Stimulated activated CD4-positive, alpha-beta T cell treated with anti-CD3 and anti-CD28 coated beads, Interleukin-2, amount 100 ng/mL, for 48 hours (primary cell): ENCODE measurements at places on chromosomes 13 and 19.

DNA sequence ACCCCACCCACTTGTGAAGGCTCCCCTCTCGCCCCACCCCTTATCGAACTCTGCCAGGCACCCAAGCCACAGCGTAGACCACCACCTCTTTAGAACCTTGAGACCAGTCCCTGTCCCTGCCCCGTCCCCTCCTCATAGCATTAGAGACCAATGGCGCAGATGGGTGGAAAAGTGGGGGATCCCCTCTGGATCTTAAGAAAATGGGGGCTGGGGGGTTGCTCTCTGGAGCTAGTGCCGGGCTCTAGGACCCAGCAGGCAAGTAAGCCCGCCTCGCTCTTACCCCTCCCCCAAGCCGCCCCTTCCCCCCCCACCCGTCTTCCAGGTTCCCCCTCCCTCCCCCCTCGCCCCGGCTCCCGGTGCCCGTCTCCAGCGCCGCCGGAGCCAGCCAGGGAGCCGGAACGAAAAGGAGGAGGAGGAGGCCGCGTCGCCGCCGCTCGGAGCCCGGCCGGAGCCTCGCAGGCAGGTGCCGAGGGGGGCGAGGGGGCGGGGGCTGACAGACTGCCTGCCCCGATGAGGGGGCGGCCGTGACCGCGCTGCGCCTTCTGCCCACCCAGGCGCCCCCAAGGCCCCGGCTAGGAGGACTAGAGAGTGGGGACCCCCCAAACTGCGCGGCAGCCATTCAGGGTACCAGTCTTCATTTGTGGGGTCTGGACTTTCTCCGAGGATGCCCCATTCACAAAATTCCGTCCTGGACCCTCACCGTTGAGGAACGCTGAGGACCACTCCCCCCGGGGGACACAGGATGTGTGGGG lies at the start of gene SPRED3:
Gene SPRED3, plus strand, starts transcription at position 349 of the 752 bp plus-strand sequence. CDS start 1,606 bp downstream, outside the sequence.
- no peak for DNase-seq

DNA sequence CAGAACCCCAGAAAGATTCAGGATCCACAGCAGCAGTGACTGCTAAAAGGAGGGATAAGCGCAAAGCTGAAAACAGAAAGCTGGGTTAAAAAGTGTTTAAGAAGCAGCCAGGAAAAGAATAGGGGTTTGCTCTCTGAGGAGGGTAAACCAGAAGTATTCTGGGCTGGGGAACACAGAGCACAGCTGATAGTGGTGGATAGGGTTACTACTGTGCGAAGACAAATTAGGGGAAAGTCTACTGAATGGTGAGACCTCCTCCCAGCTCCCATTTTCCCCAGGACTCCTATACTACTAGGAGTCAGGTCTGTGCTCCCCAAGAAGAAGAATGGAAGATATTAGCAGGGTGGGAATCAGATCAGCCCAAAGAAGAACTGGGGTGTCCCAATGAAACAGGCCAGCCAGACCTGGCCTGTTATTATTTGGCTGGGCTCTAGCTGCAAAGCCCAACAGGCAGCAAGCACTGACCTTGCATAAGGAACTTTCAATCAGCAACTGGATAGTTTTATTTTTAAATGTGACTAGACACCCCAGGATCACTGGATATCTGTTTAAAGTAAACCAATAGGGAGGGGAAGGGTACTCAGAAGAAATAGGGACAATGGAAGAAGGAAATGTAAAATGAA lies 43.5 kb upstream of the SERTM1 start:
- DNase-seq, result no peak

DNA sequence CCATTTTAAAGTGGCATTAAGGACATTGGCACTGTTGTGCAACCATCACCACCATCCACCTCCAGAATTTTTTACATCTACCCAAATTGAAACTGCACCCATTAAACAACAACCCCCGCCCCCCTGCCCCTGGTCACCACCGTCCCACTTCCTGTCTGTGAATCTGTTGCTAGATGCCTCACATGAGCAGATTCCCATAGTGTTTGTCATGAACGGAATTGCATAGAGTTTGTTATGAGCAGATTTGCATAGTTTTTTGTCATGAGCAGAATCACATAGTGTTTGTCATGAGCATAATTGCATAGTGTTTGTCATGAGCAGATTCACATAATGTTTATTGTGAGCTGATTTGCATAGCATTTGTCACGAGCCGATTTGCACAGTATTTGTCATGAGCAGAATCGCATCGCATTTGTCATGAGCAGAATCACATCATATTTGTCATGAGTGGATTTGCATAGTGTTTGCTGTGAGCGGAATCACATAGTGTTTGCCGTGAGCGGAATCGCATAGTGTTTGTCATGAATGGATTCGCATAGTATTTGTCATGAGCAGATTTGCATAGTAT lies 54.0 kb upstream of the GTF3A start:
- no peak for DNase-seq

- DNase-seq, result no peak
These were observed 119.2 kb downstream of the KLF5 start for GRCh38 chr13:73177916-73178565.

- no peak for DNase-seq
These were observed 5.9 kb downstream of the STARD13 start for GRCh38 chr13:33279414-33280278.

DNA sequence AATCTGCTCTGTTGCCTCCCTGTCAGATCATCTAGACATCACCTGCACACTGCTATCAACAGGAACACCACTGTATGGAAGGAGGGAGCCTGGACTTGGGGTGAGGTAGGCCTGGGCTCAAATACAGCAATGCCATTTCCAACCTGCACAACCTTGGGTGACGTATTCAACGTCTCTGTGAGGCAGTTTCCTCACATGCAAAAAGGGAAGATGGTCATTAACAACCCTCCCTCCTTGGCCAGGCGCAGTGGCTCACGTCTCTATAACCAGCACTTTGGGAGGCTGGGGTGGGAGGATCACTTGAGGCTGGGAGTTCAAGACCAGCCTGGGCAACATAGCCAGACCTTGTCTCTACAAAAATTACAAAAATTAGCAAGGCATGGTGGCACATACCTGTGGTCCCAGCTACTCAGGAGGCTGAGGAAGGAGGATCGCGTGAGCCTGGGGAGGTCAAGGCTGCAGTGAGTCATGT lies 13.1 kb downstream of the XRCC1 start:
- DNase-seq, result no peak

- DNase-seq, result no peak
These were observed 122.6 kb upstream of the FNDC3A start for GRCh38 chr13:48852911-48853727.

GRCh38 chr19:35403116-35403760 lies 32.4 kb downstream of the GPR42 start:
- DNase-seq, result no peak

- no peak for DNase-seq
These were observed 149.2 kb downstream of the MYCBP2 start for GRCh38 chr13:77177646-77178045.

DNA sequence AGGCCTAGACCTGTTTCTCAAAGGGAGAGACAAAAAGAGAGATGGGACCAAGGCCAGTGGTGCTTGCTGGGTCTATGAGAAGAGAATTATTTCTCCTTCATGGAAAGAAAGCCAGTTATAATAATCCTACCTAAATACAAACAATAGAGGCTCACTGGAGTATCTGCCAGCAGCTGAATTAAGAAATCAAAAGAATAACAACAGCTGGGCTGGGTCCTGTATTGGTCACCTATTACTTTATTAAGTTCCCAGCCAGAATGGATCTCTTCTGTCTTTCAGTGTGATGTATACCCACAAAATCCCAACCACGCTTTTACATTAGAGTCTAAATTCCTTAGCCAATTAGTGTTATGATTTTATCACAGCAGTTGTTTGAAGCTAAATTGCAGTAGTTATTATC lies 297.8 kb upstream of the DACH1 start:
- DNase-seq, result no peak

- peak; percentile 34 for DNase-seq
These were observed 1.6 kb downstream of the MISP3 start for GRCh38 chr19:14073925-14074838.

DNA sequence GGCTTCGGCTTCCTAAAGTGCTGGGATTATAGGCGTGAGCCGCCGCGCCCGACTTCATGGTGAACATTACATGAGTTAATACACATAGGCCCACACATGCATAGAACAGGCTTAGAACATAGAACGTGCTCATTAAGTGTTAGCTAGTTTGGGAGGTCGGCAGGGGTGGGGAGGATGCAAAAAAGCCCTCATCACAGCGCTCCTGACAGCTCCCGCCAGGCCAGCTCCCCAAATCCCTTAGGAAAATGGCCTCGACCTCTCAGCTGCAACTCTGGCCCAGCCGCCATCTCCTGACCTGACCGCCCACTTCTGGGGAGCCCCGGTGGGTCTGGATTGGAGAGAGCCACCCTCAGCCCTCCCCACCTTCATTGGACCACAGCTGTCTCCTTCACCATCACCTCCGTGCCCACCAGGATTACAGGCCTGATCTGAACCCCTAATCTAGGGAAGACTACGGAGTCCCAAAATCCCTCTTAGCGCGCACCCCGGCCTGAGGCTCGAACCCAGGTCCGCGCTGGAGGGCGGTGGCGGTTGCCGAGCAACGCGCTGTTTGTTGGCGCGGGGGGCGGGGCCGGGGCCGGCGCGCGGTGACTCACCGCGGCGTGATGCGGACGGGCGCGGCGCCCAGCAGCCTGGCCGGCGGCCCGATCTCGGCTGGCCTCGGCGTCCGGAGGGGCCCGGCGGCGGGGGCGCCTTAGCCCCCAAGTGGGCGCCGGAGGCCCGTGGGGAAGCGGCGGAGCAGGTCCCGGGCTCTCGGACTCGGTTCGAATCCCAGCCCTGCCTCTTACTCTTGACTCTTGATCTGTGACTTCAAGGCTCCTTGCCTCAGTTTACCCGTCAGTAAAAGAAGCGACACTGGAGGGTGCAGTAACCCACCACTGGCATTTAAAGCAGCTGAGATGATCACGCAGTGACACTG lies 26.7 kb upstream of the NANOS3 start:
- DNase-seq, result peak; percentile 75

DNA sequence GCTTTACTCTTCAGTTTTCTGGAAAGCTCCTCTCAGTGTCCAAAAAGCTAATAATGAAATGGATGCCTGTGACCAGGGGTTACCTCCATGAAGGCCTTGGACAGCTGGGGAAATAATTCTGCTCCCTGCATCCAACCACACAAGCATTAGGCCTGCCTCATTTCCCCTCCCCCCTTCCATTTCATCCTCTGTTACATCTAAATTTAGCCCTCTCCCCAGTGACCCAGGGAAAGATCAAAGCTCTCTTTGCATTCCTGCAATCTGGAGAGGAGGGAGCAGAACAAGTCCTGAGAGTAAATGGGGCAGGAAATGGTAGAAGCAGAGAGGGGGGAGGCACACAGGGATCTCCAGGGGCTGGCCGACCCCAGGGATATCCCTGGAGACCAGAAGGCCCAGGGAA lies 452.7 kb downstream of the TSHZ3 start:
- DNase-seq, result no peak

- peak; percentile 27 for DNase-seq
These were observed 7.3 kb downstream of the PPP6R1 start for GRCh38 chr19:55251341-55252081.

- no peak for DNase-seq
These were observed 152.2 kb upstream of the PRR20A start for GRCh38 chr13:56988543-56988942.

DNA sequence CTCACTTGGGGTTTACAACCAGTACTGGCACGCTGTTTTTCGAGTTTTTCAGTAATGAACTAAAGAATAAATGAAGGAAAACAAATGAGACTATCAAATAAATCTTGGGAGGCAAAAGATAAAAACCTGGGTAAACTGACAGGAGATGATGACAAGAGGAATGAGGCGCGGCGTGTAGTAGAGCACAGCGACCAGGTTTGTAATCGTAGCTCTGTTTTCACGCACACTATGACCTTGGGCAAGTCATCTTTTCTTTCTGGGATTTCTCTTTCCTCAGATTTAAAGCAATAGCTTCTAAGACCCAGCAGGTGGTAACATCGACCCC lies 419 bp downstream of the MRPS31 start:
- no peak for DNase-seq

GRCh38 chr19:13619203-13619632 lies 112.9 kb upstream of the CACNA1A start:
- DNase-seq, result no peak

DNA sequence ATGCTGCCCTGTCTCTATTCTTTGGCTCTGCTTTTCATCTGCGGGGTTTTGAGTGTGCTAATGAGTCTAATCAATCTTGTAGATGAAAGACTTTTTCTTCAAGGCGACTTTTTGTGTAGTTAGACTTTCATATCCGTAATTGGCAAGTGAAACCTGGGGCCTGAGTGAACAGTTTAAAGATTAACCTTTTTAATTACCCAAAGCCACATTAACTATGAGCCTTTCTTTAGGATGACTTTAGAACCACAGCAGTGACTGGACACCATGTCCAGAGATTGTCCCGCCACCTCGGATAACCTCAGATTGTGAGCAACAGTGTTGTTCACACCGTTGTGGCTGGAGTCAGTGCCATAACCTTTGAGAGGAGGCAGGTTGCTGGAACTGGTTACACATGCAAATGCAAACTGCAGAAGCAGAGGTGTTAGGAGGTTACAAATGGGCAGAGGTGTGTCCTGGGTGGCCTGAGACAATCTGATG lies 58.7 kb downstream of the SIAH3 start:
- DNase-seq, result no peak

DNA sequence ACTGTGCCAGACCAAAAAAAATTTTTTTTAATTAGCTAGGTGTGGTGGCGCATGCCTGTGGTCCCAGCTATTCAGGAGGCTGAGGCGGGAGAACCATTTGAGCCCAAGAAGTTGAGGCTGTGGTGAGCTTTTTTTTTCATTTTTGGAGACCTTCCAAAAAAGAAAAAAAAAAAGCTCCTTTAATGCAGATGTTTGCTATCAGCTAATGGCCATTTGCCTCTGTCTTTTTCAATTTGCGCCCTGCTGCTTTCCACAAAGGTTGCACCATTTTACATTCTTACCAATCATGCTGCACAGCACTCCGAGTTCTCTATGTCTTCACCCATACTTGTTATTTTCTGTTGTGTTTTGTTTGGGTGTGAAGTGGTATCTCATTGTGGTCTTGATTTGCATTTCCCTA lies 15.6 kb upstream of the SMARCA4 start:
- no peak for DNase-seq

- DNase-seq, result peak; percentile 14
These were observed 565.1 kb downstream of the LIG4 start for GRCh38 chr13:107650081-107650701.

- no peak for DNase-seq
These were observed 267.7 kb upstream of the MAB21L1 start for GRCh38 chr13:35744144-35744543.

- no peak for DNase-seq
These were observed 17.7 kb upstream of the ADGRE2 start for GRCh38 chr19:14796021-14796420.

DNA sequence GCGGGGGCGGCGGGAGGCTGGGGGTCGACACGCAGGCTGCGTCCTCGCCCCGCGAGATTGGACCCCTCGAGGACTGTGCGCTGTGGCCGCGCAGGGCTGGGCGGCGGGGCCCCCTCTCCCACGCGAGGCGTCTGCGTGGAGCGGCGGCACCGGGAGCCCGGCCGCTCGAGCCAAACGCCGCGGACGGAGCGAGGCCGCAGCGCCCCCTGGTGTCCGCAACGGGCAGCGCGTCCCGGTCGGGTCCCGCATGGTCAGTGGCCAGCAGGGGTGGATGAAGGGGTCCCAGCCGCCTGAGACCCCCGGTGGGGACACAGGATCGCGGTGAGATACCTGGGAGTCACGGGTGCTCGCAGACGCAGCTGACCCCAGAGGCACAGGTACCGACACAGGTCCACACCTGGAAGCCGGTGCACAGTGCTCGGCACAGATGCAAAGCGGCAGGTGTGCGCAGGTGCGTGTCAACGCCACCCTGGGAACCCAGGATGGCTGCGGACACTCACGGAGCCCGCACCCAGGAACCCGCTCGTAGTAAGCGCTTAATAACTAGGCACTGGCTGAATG lies 2.1 kb upstream of the CIRBP start:
- DNase-seq, result peak; percentile 80
